ENCODE measurements at places on chromosomes 13 and 19. TPM values are rescaled to one million over a fixed set of nuclear protein-coding genes. Genes with fewer than 3 reads are reported as not detected.

CACNA1A gene
- 2.1 TPM for total RNA-seq

MEIOSIN gene
- not detected for total RNA-seq

PRMT1 gene
- total RNA-seq, result 199 TPM

DNA sequence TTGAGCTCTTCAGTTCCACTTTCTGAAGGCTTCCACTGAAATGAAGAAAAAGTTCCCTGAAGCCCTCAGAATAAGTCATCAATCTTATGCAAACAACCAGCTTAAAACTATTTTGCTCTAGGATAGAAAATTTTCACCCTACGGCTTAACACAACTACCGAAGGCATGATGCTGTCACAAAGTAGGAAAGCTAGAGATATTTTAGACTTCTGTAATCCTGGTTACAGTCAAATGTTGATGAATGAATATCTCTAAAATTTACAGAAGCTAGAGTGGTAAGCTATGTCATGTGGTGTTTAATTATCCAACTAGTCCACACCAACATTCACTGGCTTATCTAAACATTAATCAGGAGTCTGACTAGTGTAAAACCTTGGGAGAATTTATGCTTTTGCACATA is 197.9 kb downstream of the SUCLA2 start:
- no peak for DNase-seq
- H3K36me3 ChIP-seq, result no peaks in the 10 kb centered on the region
- no peaks in the 10 kb centered on the region for H3K4me1 ChIP-seq
- no peak overlapping the region for H3K27ac ChIP-seq
- no peak overlapping the region for H3K4me3 ChIP-seq
- H3K27me3 ChIP-seq, result peaks cover 2% of the 10 kb centered on the region

Measured in osteoblast (primary cell).